Activated T-helper 17 cell treated with anti-CD3 and anti-CD28 coated beads, Interleukin-2, amount 50 U/mL, for 72 hours (primary cell): ENCODE measurements at places on chromosomes 1 and 21. TPM values are rescaled to one million over a fixed set of nuclear protein-coding genes. Genes with fewer than 3 reads are reported as not detected.

- H3K27ac ChIP-seq = no peak overlapping the region
- no peak overlapping the region for H3K4me3 ChIP-seq
- no peaks in the 10 kb centered on the region for H3K36me3 ChIP-seq
- H3K27me3 ChIP-seq = peaks cover 13% of the 10 kb centered on the region
- no peaks in the 10 kb centered on the region for H3K4me1 ChIP-seq
Observed at GRCh38 chr1:41444785-41445184, 39.7 kb downstream of the EDN2 start.

Gene IARS2
- total RNA-seq = 83.6 TPM

DNA sequence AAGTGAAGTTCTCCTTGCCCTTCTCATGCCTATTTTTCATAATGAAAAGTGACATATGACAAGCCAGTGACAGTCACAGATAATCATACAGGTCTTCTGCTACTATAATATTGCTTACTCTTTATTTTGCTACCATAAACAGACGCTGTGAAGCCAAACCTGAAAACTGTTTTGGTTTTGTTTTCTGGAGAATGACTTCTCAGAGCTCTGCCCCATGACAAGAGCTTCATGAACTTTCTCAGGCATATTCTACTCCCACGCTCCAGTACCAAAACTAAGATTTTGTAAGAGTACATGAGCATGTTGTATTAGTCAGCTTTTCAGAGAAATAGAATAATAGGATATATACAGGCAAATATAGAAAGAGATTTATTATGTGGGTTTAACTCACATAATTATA lies 64.3 kb upstream of the VTCN1 start:
- peak; percentile 74 for ATAC-seq
- no peaks in the 10 kb centered on the region for H3K36me3 ChIP-seq
- H3K4me3 ChIP-seq = no peak overlapping the region
- peaks cover 4% of the 10 kb centered on the region for H3K27me3 ChIP-seq
- peaks cover 4% of the 10 kb centered on the region for H3K4me1 ChIP-seq

Gene MROH9
- not detected for total RNA-seq

DNA sequence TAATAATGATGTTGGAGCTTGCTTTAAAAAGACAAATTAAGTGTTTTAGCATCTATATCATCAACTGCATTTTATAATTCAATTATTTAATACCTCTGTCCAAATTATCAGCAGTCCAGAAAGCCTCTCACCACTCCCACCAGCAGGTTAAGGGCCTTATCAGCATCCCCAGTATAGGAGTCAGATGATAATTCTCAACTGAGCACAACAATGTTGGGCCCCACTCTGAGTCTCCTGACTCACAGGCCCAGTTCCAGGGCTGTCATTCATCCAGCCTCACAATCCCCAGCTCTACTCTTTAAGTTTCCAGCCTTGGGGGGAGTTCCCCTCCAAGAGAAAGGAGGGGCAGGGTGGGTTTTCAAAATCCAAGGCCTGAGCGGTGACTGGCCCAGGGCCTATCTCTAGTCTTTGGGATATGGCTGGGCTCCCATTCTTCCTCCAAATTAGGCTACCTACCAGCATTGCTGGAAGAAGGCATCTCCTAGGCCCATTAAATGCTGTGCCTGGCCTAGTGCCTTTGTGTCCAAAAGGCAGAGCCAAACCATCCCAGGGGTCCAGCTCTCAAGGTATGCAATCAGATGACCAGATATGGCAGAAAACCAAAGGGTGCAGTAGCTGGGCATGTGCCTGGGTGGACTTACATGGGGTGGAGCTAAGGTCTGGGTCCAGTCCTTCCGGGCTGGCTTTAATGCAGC lies 134.1 kb downstream of the GLUL start:
- no peak overlapping the region for H3K27ac ChIP-seq
- H3K4me3 ChIP-seq = no peak overlapping the region
- no peak for ATAC-seq
- H3K27me3 ChIP-seq = no peaks in the 10 kb centered on the region

Gene SLC44A3
- total RNA-seq = not detected

DNA sequence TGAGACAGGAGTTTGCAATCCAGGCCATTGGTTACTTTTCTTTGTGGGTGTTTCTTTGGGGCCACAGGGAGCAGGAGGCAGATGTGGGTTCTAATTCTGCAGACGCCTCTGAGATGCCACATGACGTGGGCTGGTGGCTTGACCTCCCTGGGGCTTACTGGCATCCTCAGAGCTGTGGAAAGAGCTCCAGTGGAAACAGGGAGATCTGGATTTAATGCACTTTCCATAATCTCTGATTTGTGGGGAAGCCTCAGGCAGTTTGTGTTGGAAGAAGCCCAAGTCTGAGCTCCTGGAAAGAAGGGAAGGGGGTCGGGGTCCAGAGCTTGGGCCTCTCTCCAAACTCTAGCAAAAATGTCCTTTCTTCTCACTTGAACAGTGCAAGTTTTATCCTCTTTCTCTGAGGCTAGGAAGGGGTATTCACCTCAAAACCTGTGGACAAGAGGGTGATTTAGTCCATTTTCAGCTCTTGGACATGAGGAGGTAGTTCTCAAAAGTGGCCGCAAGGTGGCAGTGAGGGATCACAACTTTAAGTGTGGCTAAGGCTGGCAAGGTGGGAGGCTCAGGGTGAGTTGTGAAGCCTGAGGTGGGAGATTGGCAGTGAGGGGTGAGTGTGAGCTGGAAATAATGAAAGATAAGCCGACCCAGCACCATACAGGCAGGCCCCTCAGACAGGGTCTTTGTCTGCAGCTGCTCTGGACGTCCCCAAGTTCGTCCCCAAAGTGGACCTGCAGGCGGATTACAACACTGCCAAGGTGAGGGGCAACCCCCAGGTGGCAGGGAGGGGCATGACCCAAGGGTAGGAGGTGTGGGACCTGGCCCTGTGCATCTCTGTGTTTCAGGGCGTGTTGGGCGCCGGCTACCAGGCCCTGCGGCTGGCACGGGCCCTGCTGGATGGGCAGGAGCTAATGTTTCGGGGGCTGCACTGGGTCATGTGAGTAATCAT lies 9.2 kb downstream of the IKBKE start:
- peak; percentile 36 for ATAC-seq
- H3K36me3 ChIP-seq = peaks cover 81% of the 10 kb centered on the region
- H3K27ac ChIP-seq = peak overlapping the region; percentile 73

- ATAC-seq = no peak
- no peaks in the 10 kb centered on the region for H3K4me1 ChIP-seq
- no peaks in the 10 kb centered on the region for H3K36me3 ChIP-seq
- H3K27ac ChIP-seq = no peak overlapping the region
- H3K4me3 ChIP-seq = no peak overlapping the region
Observed at GRCh38 chr1:61337981-61338848, 255.9 kb downstream of the NFIA start.

Gene OLFML3
- total RNA-seq = 0.13 TPM

Gene KCNN3
- total RNA-seq = 0.37 TPM

DNA sequence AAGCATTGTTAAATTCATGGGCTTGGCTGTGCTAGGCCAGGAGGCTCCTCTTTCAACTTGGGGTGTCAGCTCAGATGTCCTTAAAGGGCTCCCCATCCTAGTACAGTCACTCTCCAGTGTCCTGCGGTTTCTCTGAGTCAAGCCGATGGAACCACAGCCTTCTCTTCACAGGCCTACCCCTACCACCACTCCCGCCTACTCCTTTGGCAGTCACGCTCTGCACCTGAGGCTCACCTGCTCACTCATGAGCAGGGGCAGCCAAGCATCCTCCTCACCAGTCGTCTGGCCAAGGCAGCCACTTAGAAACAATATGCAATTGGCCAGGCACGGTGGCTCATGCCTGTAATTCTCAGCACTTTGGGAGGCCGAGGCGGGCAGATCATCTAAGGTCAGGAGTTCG lies 3.6 kb downstream of the ACOT7 start:
- no peaks in the 10 kb centered on the region for H3K27me3 ChIP-seq
- ATAC-seq = no peak
- peaks cover 5% of the 10 kb centered on the region for H3K4me1 ChIP-seq
- no peak overlapping the region for H3K4me3 ChIP-seq
- no peaks in the 10 kb centered on the region for H3K36me3 ChIP-seq

Gene FMOD
- total RNA-seq = 0.26 TPM

Gene FAM43B
- total RNA-seq = not detected

- H3K27me3 ChIP-seq = peaks cover 21% of the 10 kb centered on the region
- no peaks in the 10 kb centered on the region for H3K4me1 ChIP-seq
- no peak overlapping the region for H3K4me3 ChIP-seq
- H3K27ac ChIP-seq = no peak overlapping the region
- H3K36me3 ChIP-seq = no peaks in the 10 kb centered on the region
Observed at GRCh38 chr1:5161372-5161771, 507.0 kb downstream of the AJAP1 start.

- no peak for ATAC-seq
- peaks cover 71% of the 10 kb centered on the region for H3K36me3 ChIP-seq
- H3K27ac ChIP-seq = peak overlapping the region; percentile 92
- H3K27me3 ChIP-seq = no peaks in the 10 kb centered on the region
- peak overlapping the region; percentile 3 for H3K4me3 ChIP-seq
Observed at GRCh38 chr1:19400875-19401534, 84.3 kb downstream of the CAPZB start.

Gene LGR6
- total RNA-seq = not detected

Gene OR2T29
- total RNA-seq = not detected

DNA sequence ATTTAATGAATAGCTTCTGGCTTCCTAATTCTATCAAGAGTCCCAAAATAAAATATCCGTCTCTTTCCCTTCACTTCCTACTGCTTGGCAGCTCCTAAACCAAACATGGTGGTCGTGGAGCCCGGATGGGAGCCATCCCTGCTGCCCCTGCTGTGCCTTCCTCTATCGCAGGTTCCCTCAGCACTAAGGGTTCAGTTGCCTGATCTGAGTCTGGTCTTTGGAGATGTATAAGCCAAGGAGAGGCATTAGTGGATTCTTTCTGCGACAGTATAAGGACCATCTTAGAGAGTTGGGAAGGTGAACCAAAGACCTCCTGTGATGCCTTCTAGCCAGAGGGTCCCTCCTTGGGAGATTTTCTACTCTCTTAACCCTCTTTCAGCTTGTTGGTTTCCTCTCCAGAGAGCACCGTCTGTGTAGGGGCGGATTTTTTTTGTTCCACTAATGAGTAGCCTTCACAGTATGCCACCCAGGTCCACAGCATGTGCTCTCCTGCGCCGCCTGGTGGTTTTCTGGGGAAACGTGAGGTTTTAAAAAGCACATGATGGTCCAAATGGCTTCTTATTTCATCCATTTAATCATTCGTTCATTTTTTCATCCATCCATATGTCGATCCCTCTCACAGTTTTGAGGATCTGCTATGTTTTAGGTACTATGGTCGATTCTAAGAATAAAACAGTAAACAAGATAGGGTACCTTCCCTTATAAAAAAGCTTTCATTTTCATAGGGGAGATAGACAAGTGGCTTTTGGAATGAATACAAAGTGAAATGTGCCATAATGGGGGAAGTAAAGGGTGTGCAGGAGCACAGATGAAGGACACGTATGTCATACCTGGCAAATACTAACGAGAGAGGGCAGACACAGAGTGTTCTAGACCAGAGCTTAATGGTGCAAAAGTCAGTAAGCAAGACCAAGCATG lies 71.0 kb downstream of the NFASC start:
- H3K4me3 ChIP-seq = no peak overlapping the region
- ATAC-seq = peak; percentile 28
- H3K27me3 ChIP-seq = peaks cover 10% of the 10 kb centered on the region
- H3K27ac ChIP-seq = no peak overlapping the region

DNA sequence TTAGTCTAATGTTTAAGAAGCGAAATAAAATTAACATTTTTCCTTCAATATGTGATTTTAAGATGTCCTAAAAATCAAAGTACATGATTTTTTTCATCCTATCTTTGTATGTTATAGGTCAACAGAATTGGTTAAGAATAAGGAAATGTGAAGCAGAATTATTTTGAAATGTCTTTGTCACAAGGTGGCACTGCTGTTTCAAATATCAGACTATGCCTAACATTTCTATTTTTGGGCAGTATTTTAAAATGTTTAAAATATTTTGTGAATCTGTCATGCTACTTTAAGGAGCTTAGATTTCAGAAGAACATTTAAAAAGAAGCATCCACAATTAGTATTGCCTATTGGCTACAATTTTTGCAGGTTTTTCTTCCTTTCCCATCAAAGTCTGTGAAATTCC lies 38.7 kb downstream of the AMY1C start:
- ATAC-seq = no peak
- H3K27ac ChIP-seq = no peak overlapping the region
- no peaks in the 10 kb centered on the region for H3K4me1 ChIP-seq
- H3K36me3 ChIP-seq = no peaks in the 10 kb centered on the region
- H3K27me3 ChIP-seq = no peaks in the 10 kb centered on the region
- H3K4me3 ChIP-seq = no peak overlapping the region

Gene ATP5IF1
- total RNA-seq = 143 TPM

Gene KRTAP10-8
- not detected for total RNA-seq

- H3K27ac ChIP-seq = no peak overlapping the region
- H3K27me3 ChIP-seq = no peaks in the 10 kb centered on the region
- H3K36me3 ChIP-seq = peaks cover 23% of the 10 kb centered on the region
- H3K4me3 ChIP-seq = peak overlapping the region; percentile 92
- ATAC-seq = peak; percentile 77
Observed at GRCh38 chr1:226653311-226653921, 85.7 kb downstream of the ITPKB start.

Gene CD1B
- not detected for total RNA-seq

- no peaks in the 10 kb centered on the region for H3K27me3 ChIP-seq
- peak; percentile 88 for ATAC-seq
- peaks cover 28% of the 10 kb centered on the region for H3K36me3 ChIP-seq
Observed at GRCh38 chr1:23825076-23825761, at the start of gene HMGCL. Gene HMGCL (minus strand): TSS chr1:23825429. CDS start chr1:23825415, 14 bp downstream.

DNA sequence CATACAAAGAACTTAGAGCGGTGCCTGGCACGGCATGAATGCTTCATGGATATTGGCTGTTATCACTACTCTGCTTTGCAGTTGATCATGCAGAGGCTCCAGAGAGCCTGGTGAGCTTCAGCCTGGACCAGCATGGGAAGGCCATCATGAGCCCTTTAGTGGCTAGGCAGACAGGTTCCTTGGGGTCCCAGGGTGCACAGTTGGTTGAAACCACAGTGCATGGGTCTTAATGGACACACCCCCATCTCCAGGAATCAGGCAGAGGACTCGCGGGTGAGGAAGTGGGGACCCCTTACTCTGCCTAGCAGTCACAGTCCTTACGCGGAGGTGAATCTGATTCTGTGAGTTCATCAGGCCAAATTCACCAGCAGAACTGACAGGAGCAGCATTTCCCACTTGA lies 1.1 kb downstream of the GJB5 start:
- H3K27ac ChIP-seq = no peak overlapping the region
- H3K36me3 ChIP-seq = no peaks in the 10 kb centered on the region
- H3K27me3 ChIP-seq = peaks cover 10% of the 10 kb centered on the region

GRCh38 chr1:108961198-108961597 lies 2.1 kb downstream of the CLCC1 start:
- H3K36me3 ChIP-seq = peaks cover 40% of the 10 kb centered on the region
- H3K27ac ChIP-seq = no peak overlapping the region
- no peak overlapping the region for H3K4me3 ChIP-seq
- ATAC-seq = peak; percentile 9
- H3K27me3 ChIP-seq = no peaks in the 10 kb centered on the region

GRCh38 chr1:54442185-54442584 lies 36.0 kb upstream of the SSBP3 start:
- no peaks in the 10 kb centered on the region for H3K36me3 ChIP-seq
- no peaks in the 10 kb centered on the region for H3K27me3 ChIP-seq
- H3K4me3 ChIP-seq = no peak overlapping the region
- H3K27ac ChIP-seq = no peak overlapping the region
- ATAC-seq = no peak
- no peaks in the 10 kb centered on the region for H3K4me1 ChIP-seq

GRCh38 chr1:94666797-94667196 lies 125.2 kb upstream of the F3 start:
- ATAC-seq = no peak
- no peak overlapping the region for H3K4me3 ChIP-seq
- no peak overlapping the region for H3K27ac ChIP-seq
- H3K27me3 ChIP-seq = peaks cover 7% of the 10 kb centered on the region
- H3K4me1 ChIP-seq = no peaks in the 10 kb centered on the region
